ENCODE measurements at places on chromosomes 7 and 10.

DNA sequence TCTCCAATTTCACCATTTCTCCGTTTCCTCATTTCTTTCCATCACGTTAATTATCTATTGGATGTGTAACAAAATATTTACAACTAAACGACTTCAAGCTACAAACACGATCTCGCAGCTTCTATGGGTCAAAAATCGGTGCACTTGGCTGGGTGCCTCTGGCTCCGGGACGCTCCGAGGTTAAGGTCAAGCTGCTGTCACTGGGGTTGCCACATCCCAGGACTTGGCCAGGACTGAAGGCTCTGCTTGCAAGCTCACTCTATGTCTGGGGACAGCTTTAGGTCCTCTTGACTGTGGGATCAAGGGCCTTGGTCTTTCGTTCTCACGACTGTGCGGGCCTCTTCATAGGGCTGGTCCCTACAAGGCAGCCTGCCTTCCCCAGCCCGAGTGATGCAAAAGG lies 159.7 kb downstream of the CCDC3 start:
- DNase-seq = no peak

- no peak for DNase-seq
These were observed 79.6 kb upstream of the ANKRD1 start for GRCh38 chr10:91000470-91000869.

DNA sequence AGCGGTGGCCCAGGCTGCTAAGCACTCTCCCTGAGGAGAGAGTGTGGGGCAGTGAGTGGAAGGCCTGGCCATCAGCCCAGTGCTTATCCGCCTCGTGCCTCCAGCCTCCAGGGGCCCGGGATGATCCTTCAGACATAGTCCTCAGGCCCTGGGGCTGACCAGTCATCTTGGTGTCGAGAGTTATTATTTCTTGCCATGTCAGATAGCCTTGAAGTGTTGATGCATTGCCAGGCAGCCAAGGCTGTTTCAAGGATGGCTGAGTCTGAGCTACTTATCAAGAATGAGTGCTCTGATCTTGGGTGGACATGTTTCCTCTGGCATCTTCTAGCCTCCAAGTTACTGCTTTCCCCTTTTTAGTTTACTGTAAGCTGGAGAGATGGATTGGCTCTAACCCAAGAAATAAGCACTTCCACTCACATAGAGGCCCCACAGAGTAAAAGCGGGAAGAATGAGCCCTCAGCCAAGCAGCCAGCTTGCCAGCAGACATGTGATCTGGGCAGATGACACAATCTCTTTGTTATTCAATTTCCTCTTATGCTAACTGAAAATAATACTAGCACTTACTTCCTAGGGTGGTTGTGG lies 136.5 kb upstream of the NAMPT start:
- no peak for DNase-seq

DNA sequence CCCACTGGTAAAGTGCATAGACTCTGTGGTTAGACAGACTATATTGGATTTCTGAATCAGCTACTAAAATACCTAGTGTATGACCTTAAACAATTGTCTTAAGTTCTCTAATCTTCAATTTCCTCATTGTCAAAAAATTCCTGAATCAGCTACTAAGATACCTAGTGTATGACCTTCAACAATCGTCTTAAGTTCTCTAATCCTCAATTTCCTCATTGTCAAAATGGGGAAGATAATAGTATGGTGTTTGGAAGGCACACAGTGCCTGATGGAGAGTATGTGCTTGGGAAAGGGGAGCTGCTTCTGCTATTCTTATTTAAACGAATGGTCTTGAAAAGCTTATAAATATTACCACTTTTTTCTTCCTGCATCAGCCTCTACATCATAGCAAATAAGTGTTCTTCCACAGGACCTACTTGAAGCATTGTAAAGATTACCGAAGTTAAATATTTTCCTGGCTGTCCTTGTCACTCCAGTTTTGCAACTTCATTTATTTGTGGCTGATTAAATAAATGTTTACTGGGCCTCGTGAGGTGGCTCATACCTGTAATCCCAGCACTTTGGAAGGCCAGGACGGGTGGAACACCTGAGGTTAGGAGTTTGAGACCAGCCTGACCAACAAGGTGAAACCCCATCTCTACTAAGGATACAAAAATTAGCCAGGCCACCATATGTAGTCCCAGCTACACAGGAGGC lies 64.4 kb upstream of the ITGA8 start:
- no peak for DNase-seq

DNA sequence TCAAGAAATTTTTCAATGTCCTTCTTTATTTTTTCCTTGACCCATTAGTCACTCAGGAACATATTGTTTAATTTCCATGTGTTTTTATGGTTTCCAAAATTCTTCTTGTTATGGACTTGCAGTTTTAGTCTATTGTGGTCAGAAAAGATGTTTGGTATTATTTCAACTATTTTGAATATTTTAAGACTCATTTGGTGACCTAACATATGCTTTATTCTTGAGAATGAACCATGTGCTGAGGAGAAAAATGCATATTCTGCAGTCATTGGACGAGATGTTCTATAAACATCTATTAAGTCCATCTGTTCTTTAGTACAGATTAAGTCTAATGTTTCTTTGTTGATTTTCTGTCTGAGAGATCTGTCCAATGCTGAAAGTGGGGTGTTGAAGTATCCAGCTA lies 42.3 kb upstream of the MDFIC start:
- DNase-seq = no peak

- DNase-seq = no peak
These were observed 69.8 kb downstream of the CDK6 start for GRCh38 chr7:92766461-92767003.

DNA sequence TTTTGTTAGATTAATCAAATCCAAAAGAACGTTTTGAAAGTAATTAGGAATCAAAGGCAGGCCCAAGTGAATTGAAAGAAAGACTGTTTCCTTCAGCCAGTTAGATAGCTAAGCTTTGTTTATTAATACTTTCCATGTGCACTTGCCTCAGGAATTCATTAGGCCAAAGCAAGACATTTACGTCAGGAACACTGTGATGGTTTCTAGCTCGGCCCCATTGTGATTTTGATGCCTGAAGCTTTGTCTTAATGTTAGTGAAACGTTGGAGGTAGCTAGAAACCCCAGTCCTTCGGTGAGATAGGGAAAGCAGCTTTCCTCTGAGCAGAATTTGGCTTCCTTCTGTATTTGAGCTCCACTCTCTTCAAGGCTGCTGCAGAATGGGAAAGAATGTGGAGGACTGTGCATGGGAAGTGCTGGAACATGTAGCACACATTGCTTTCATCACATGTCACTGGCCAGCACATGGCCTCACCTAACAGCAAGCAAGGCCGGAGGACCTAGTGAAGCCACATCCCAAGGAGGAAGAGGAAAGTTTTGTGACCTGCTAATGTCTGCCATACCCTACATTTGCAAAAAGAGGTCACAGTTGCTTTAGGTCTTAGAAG lies 64.1 kb downstream of the PCGF5 start:
- no peak for DNase-seq

- no peak for DNase-seq
These were observed 32.3 kb downstream of the ATRNL1 start for GRCh38 chr10:115125505-115125904.

DNA sequence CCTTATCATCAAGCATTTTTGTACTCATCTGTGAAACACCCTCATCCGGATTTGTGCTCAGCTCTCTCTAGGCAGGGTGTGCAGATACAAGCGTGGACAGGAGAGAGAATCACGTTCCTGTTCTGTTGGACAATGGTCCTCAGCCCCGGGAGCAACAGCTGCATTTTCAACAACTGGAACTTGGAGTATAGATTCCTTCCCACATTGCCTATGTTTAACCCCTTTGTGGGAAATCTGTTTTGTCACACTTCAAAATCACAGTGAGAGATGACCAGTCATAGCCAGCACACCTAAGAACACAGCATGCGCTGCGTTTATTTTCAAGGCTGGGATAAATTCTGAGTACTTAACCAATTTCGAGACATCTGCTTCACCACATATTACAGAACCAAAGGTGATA lies 32.5 kb downstream of the MAP3K8 start:
- DNase-seq = no peak

- DNase-seq = no peak
These were observed 1.9 kb downstream of the GJC3 start for GRCh38 chr7:99927536-99927935.

- no peak for DNase-seq
These were observed 60.7 kb downstream of the CD36 start for GRCh38 chr7:80699045-80699638.

- DNase-seq = no peak
These were observed 467.2 kb upstream of the NRP1 start for GRCh38 chr10:33801705-33802104.

- DNase-seq = no peak
These were observed 40.1 kb upstream of the ZNF273 start for GRCh38 chr7:64863021-64863420.

GRCh38 chr7:139661043-139661440 lies 116.8 kb downstream of the HIPK2 start:
- no peak for DNase-seq

- no peak for DNase-seq
These were observed 47.5 kb downstream of the INSYN2A start for GRCh38 chr10:127148933-127149220.

DNA sequence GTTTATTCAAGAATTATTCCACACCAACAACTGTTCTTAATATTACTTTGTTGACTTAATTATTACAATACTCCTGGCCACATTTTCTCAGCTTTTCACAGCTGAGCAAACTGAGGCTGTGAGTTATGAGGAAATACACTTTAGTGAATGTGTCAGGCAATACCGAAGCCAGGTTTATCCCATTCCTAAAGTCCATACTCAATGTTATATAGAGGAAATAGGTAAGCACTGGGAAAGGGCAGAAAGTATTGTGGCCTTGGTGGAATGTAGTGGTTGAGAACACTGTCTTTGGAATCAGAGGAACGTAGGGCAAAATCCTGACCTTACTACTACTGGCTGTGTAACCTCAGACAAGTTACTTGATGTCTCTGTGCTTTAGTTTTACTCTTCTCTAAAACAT lies 110.8 kb downstream of the CD36 start:
- no peak for DNase-seq

GRCh38 chr7:27999829-28000228 lies 180.8 kb downstream of the JAZF1 start:
- DNase-seq = no peak

- DNase-seq = no peak
These were observed 5.5 kb upstream of the STEAP4 start for GRCh38 chr7:88312061-88312663.

GRCh38 chr10:65769828-65770227 lies 1156.0 kb upstream of the LRRTM3 start:
- no peak for DNase-seq

DNA sequence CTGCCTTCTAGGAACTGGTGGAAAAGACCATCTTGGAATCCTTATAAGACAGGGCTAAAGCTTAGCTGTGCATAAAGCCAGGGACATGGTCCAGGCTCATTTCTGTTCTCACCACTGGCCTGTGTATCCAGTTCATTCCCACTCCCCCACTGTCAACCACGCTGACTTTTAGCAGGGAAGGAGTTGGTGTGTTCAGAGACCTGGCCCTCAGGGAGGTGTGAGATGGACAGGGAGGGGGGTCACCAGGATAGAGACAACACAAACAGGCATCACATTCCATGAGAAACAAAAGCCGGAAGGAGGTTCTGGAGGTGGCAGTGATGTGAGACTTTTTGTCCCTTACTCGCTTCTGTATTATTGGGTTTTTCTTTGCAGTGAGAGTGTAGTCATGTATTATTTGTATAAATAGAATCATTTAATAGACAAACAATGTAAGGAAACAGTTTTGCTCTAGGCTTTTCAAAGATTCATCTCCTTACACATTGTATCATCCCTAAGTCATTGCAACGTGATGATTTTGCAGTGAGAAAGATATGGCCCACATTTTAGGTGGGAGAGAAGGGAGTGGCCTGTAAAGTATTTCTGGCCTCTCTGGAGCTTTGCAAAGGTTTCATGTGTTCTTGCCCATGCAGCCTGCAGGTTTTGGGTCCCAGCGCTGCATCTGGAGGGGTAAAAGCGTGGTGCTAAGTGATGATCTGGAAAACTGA lies 52.0 kb downstream of the EEPD1 start:
- DNase-seq = no peak

DNA sequence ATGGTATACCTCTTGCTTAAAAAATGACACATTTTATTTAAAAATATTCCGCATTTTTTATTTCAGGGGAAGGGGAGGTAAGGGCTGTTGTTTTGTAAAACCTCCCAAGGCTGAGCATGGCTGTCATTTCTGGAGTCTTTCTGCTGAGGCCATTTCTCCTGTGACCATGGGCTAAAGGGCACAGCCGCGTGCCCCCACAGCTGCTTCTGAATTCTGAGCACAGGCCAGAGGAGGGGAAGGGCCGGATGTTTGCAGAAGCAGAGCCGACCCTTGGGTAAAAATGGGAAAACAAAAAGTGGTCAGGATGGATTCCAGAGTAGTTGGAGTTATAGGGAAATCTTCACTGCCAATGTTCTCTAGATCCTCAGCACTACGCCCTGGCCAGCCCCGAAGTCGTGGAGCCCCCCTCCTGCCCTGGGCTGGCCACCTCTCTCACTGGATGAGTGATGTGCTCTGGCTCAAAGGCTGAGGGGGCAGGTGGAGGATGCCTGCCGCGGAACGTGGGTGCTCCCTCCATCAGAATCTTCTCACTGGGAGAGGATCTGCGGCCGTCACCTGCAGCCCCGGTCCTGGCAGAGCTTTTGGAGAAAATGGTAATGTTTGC lies 131.3 kb upstream of the ZEB1 start:
- DNase-seq = no peak

DNA sequence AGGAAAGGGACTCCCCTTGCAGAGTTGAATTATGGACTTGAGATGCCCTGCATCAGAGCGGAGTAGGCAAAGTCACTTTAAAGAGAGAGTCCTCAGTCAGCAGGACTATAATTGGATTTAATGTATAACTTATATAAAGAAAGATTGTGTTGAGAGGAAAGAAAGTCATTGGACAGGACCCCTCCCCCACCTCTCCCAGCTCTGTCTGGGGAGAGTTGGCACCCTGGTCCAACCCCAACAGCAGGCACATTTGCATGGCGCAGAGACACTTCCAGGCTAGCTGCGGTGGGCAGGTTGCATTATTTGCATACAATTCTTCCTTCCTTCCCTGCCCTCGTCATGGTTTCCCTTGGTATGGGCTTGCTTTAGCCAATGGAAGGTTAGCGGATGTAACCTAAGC lies 46.1 kb upstream of the NPTX2 start:
- DNase-seq = no peak

DNA sequence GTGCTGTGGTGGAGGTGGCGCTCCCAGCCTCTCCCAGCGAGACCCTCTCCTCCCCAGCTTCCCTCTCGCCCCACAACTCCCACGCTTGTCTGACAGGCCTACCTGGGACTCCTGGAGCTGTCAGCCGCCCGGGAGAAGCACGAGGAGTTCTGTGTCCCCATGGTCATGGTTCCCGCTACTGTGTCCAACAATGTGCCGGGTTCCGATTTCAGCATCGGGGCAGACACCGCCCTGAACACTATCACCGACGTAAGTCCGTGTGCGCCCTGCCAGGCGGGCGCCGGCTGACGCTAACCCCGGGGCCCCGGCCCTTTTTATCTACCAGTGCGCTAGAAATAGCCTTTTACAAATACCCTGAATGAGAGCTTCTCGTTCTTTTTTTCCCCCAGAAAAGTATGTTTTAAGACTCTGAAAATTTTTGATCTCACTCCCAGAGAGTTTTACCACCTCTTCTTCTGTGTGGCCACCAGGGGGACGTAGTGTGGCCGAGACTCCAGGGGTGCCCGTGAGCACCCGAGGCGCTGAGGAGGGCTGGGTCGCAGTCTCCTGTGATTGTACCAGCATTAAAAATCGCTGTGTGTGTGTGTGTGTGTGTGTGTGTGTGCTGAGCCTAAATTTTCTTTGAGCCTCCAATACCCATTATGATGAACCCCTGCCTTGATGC lies 52.6 kb downstream of the PFKP start:
- DNase-seq = no peak

- DNase-seq = no peak
These were observed 15.8 kb upstream of the TMEM236 start for GRCh38 chr10:17736223-17736622.

GRCh38 chr7:1523844-1524243 lies 6.7 kb upstream of the MAFK start:
- DNase-seq = no peak

Data from stimulated activated CD4-positive, alpha-beta T cell treated with anti-CD3 and anti-CD28 coated beads, Interleukin-15, amount 100 ng/mL, for 1 hour (primary cell).